NCI-H1417 treated with DMSO at 0.1 percent for 48 hours (cell line): ENCODE measurements at places on chromosomes 13 and 19.

DNA sequence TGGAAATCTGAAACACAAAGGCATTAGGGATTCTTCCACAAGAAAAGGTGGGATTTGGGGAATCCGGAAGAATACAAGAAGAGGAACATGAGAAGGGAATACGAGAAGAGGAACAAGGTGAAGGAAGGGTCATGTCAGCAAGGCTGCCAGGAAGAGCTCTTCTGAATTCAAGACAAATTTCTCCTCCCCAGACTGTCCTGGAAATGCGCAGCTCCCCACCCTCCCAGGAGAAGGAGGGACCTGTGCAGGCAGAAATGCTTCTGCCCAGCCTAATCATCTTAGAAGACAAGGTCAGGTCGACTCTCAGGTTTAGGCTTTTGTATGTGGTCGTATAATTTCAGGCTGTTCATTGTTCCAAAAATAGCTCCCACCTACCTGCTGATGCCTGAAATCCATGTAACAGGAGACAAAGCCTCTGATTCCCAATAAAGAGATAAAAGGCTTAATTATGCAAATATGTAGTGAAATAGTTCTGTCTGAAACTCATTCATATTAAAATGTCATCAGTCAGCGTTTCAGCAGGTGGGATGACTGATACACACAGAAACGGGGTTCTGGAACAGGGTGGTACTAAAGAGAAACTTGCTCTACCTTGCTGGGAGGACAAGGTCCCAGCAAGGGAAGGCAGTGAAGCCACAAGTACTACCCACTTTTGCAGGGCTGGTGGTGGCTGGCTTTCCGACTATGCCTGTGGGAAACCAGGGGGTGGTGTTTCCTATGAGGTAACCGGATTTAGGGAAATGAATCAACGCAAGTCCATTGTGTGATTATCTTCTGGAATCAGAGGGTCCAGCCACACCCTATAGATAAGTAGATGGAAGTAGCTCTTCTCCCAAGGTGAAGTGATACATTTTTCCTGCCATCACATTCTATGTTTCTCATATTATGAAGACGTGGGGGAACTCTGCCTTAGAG, 76.1 kb downstream of the KL start:
- DNase-seq: no peak

DNA sequence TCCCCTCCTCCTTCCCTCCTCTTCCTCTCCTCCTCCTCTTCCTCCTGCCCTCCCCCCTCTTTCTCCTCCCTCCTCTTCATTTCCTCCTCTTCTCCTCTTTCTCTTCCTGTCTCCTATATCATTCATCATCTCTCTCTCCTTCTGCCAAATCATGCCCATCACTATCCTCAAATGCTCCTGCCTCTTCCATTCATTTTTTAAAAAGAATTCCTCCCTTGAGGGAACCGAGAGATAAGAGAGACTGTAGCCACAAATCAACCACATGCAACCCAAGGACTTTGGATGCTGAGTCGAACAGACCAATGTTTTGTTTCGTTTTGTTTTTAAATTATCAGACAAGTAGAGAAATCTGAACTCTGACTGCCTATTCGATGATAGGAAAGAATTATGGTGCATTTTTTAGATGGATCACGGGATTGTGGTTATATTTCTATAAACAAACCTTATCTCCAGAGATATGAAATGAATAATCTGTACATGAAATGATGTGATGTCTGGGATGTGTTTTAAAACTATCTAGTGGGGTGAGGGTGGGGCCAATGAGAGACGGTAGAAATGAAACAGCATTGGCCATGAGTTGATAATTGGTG, 9.5 kb upstream of the ZNF541 start:
- no peak for DNase-seq

DNA sequence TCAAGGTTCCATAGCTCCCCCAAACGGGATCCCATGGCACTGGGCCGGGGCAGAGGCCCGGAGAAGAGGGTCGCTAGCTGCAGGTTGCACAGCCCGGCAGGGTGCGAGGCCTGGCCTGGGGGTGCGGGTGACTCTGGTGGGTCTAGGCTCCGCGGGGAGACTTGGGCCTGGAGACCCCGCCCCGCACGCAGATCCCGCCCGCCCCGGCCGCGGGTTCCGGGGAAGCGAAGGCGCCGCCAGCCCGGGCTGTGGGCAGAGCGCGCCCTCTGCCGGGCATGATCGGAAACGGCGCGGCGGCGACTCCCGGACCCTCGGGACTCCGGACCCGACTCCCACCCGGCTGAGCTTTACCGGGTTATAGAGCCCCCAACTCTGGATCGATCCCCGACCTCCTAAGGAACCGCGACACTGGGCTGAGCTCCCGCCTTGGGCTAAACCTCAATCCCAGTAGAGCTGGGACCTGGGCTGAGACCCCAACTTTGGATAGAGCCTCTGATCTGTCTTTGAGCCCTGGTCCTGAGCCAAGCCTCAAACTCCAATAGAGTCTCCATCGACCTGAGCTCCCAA, 3.1 kb upstream of the TNFAIP8L1 start:
- no peak for DNase-seq

DNA sequence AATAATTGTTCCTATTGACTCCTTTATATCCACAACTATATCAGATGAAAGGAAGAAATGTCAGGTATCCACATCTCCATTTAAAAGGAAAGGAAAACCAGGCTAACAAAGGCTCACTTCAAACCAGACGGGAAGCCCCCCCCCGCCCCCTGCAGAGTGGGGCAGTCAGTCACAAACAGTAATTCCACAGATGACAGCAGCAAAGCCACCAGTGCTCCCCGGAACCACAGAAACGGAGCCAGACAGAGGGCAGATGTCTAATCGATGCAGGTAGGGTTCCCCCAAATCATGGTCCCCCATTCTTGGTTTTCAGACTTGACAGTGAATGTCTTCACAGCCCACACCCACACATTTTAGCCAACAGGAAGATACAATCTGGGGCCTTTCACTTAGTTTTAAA, 100.8 kb downstream of the STK24 start:
- DNase-seq: no peak

- DNase-seq: no peak
Observed at GRCh38 chr13:80338781-80339562, 2.0 kb downstream of the SPRY2 start.

DNA sequence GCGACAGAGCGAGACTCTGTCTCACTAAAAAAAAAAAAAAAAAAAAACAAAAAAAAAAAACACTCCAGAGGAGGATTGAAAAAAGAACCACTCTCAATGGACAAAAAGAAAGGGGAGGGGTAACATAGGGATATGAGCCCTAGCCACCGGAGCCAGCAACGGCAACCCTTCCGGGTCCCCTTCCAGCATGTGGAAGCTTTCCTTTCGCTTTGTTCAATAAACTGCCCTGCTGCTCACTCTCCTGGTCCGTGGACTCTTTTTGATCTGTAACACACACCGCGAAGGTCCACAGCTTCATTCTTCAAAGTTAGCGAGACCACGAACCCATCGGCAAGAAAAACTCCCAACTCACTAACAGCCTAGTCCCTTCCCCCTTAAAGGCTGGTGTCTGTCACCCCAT, 1.0 kb upstream of the REX1BD start:
- no peak for DNase-seq
